Activated CD4-positive, alpha-beta T cell treated with anti-CD3 and anti-CD28 coated beads, Interleukin-2, amount 50 U/mL, for 1 hour (primary cell): ENCODE measurements at places on chromosomes 2 and 18.

GRCh38 chr18:24631243-24632025, 171.0 kb downstream of the HRH4 start:
- no peak for DNase-seq

DNA sequence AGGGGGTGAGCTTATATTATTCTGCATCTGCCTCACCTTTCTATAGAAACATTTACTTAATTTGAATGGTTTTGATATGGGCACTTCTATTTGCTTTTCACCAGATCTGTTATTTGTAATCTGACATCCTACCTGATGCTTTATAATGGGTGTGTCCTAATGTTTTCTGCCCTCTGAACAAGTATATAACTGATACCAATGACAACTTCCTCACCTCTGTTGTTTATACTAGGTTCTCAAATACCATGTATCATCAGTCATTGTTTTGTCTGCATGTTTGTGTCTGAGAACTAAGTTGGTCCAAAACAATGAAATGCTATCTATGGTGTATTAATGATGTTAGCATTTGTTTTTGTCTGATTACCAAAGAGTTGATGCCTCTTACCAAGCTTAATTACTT, 45.8 kb downstream of the ITGA6 start:
- no peak for DNase-seq

GRCh38 chr2:208451061-208451460, 44.5 kb downstream of the PTH2R start:
- DNase-seq = no peak

DNA sequence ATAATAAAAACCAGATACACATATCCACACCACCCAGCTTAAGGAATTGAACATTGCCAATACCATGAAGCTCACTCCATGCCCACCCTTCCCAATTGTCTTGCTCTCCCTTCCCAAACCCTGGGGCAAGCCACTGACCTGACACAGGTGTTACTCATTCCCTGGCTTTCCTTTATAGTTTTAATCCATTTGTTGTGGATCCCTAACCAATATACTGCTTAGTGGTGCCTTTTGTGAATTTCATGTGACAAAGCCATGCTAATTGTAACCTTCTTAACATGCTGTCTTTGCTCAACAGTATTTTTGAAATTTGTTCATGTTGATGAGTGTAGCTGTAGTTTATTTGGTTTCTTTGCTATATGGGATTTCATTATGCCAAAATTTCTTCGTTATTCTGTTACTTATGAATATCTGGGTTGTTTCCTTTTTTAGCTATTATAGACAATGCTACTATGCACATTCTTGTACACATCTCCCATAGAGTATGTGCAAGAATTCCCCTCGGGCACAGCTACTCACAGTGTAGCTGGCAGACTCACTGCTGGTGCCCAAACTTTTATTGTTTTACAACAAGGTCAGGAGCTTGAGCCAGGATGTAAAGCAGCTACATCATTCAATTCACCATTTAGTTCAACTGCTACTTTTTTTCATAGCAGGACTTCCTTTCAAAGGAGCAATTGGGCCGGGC, 90.8 kb upstream of the ATL2 start:
- no peak for DNase-seq

DNA sequence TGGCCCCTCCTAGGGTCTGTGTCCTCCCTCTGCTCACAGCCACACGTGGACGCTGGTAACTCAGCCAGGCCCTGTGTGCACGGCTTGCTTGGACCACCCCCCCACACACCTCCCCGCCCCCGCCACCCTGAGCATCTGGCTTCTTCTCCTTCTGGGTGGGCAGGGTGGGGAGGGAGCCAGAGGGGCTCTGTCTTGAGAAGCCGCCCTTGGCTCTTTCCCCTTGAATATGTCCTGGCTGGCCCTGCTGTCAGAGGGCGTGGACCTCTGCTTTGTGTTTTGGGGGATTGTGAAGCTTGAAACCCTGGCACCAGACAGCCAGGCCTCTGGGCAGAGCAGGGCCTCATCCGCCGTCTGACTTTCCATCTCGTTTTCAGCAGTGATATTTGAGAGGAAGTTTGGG, 72.1 kb downstream of the GLI2 start:
- DNase-seq = no peak

DNA sequence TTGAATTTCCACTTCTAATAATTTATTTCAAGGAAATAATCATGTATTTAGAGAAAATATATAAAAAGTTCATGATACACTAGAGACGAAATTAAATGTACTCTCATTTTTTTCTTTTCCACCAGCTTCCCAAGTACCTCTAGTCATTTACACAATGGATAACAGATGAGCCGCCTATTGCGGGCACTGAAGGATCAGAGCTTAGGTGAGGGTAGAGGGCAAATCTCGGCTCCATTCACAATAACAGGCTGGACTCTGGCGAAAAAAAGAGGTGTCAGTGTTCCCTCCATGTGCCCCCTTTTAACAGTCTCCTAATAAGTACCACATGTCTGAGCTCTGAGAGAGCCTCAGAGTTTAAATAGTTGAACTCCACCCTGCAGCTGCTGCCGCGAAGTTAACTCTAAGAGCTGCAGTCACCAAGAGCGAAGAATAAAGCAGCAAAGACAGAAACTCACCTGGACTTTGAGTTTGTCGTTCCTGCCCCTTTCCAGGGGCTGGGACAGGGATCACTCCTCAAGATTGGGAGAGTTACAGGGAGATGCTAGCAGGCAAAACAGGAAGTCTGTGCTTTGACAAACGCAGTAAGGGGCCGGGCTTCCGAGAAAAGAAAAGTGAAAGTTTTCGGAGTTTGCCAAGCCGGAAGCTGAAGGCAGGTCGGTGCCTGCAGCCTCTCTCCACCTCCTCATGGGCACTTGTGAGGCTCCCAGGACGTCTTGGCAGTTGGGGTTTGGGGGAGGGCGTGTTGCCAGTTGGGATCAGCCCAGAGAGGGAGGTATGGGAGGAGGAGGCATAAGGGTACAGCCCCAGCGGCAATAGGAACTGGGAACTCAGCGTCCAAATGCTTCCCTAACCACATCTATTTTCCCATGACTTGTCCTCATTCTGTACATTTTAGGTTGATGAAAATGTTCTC, at the start of gene SP110:
SP110 (minus strand) TSS at position 566 of the 913 bp plus-strand sequence. CDS start 3,057 bp downstream, outside the sequence.
- DNase-seq = peak; percentile 61

DNA sequence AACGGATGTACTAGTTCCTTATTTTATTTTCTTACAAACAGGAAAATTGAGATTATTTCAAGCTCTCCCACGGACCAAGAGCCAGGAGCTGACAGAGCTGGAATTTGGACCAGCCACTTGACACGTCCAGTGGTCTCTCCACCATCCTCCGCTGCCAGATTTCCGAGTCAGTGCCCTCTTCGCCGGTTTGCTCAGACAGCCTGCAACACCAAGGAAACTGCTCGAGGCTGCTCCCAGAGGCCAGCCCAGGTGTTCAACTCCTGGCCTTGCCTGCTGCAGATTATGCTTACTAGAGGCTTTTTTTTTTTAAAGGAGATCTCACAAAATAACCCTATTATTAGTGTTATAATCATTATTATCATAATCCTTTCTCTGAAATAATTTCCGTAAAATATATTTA, 779.8 kb downstream of the RNF144A start:
- no peak for DNase-seq

DNA sequence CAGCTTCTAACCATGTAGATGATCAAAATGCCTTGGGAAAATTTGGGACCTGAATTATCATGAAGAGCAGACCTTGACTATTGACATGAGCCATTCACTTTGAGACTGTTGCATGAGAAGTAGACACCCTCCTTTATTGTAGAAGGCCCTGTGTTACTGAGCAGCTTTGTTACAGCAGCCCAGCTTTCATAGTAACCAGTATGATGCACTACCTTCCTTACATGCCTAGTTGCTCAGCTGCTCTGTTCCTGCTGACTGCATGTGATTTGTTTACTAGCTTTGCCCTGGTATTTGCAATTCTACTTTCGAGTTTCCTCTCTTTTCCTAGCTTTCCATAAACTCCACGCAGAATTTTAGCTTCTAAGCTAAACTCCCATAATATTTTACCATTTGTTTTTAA, 11.2 kb upstream of the FN1 start:
- DNase-seq = no peak

DNA sequence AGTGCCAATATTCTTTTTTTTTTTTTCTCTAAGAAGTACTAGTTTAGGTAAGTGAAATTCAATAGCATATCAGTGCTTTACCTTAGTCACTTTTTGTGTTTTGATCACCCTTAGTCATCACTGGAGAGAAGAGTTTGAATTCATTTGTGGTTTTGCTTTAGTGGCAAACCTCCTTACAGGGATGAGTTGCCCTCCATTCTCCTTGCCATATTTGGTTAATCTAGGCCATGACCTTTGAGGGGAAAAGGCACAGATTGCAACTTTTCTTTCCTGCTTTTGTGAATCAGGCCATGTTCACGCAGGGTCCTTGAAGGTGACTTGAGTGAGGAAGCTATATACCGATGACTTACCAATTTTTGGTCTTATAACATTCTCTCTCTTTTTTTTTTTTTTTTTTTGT, 34.4 kb downstream of the PLEKHA3 start:
- no peak for DNase-seq

GRCh38 chr18:75553021-75553420, 125.5 kb upstream of the SMIM21 start:
- no peak for DNase-seq

GRCh38 chr2:64650296-64650695, 3.4 kb downstream of the SERTAD2 start:
- DNase-seq = no peak

- DNase-seq = no peak
Observed at GRCh38 chr18:45046228-45046627, 365.5 kb downstream of the SETBP1 start.

- no peak for DNase-seq
Observed at GRCh38 chr18:26827581-26827980, 37.9 kb downstream of the AQP4 start.

DNA sequence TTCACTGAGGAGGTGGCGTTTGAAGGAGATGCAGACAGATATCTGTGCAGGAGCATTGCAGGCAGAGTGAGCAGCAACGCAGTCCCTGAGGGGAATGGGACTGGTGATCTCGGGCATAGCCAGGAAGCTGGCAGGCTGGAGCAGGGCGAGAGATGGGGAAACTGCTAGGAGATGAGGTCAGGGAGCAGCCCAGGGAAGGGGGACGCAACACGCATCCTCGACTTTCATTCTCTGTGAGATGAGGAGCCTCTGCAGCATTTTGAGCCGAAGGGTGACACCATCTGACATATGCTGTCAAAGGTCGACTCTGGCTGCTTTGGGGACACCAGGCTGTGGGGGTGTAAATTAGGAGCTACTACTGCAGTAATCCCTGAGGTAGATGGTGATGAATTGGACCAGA, 4.3 kb upstream of the CHRNA1 start:
- no peak for DNase-seq

DNA sequence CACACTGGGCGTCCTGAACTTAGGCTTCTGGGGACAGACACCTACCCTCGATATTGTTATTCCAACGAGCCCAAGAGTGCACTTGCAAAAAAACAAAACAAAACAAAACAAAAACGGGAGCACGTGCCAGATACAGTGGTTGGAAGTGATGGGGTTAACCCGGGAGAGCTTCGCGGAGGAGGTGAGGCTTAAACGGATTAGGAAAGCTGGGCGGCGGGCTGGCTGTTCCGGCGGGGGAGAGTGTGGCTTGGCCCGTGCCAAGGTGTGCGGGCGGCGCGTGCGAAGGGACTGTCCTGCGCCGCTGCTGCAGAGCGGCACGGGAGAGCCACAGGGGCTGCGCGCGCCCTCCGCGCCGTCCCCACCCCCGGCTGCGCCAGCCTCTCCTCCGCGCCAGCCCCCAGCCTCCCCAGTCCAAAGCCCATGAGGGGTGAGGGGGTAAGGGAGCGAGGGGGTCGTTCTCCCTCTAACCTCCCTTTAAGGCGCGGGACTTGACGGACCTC, 1.5 kb upstream of the SLC30A3 start:
- DNase-seq = peak; percentile 6

DNA sequence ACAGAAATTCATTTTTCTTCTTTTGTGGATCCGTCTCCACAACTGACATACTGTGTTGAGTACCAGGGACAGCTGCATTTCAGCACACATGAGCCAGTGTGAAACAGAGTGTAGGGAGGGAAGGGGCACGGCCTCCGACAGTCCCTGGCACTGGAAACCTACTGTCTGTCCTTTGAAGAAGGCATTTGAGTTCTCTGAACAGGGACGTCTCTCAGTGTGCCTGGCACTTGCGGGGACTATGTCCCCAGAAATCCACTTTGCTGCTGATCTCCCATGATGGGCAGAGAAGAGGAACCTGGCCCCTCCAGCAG, 48.1 kb downstream of the PLB1 start:
- DNase-seq = no peak

- DNase-seq = no peak
Observed at GRCh38 chr2:12715258-12716031, 1.3 kb upstream of the TRIB2 start.

DNA sequence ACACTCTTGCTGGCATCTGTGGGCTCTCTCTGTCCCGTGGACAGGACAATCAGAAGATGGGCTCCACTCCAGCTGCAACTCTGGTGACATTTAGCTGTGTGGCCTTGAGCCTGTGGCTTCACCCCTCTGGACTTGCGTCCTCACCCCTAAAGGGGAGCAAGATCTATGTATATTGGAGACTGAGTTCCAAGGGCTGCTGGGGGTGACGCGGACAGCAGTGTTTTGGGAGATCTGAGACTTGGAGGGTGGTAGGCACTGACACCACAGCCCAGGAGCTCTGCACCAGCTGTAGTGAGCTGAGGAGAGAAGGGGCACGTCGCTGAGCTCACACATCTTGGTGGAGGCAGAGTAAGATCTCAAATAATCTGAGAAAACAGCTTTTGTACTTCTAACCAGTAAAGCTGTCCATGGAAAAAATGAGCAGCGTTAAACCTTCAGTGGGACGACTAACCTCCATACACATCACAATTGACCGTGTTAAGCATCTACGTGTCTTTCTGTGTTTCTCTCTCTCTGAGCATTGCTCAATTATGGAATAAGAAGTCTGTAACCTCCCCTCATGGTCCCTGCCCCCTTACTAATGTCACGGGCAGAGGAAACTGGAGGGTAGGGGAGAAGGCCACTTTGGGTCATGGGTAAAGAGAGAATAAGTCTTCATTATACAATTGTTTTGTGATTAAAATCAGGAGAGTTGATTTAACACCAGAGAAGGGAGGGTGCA, 85.8 kb downstream of the SH3RF3 start:
- no peak for DNase-seq

GRCh38 chr18:12474146-12474545, 66.4 kb downstream of the PRELID3A start:
- no peak for DNase-seq

GRCh38 chr18:79971211-79971952, 6.9 kb downstream of the HSBP1L1 start:
- no peak for DNase-seq

DNA sequence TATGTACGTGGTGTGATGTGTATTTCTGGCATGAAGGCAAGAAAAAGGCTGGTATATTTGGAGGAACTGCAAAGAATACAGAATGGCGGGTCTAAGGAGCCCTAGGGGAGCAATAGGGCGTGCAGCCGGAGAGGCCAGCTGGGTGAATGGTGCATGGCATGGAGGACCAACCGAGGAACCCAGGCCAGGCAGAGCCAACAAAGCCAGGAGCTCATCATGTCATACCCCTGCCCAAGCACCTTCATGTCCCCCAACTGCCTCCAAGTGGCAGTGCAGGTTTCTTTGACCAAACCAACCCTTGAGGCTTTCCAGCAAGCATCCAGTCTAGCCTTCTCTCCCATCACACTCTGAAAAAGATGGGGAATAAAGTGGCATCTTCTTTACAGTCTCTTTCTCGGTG, 8.9 kb upstream of the KCNK3 start:
- DNase-seq = no peak
